ENCODE measurements at places on chromosomes 12 and 14. TPM values are rescaled to one million over a fixed set of nuclear protein-coding genes. Genes with fewer than 3 reads are reported as not detected.

DNA sequence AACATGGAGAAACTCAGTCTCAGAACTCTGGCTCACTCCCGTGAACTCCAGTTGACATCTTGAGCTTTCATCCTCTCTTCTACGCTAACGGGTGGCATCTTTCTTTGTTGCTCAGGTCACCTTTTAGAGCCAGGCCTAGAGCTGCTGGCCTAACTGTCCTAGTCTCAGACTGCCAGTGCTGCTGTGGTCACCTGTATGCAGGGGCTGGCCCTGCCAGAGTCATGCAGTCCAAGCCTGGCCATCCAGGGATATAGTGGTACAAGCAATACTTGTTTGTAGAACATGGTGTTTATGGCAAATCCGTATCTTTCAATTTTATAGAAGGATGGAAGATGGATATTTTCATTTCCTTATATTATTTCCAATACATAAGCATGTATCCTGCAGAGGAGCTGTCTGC is 117.2 kb downstream of the PELI2 start:
- no peak for DNase-seq

DNA sequence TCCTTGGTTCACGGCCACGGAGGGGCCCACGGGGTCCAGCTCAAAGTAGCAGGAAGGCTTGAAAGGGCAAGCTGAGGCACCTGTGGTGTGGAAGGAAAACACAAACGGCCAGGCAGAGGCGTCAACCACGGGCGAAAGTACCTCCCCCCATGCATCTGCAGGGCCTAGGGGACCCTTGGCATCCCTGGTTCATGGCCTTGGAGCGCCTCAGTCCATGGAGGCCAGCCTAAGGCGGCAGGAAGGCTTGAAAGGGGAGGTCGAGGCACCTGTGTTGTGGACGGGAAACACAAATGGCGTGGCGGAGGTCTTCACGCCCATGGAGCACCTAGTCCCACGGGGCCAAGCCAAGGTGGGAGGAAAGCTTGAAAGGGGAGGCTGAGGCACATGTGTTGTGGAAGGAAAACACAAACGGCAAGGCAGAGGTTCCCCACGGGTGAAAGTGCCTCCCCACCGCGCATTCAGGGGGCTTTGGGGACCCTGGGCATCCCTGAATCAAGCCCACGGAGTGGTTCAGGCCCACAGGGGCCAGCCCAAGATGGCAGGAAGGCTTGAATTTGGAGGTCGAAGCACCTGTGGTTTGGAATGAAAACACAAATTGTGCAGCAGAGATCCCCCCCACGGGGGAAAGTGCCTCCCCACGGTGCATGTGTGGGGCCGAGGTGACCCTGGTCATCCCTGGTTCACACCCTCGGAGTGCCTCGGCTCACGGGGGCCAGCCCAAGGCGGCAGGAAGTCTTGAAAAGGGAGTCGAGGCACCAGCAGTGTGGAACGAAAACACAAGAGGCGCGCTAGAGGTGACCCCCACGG is 380.8 kb downstream of the ALG10 start:
- peak; percentile 18 for DNase-seq

DNA sequence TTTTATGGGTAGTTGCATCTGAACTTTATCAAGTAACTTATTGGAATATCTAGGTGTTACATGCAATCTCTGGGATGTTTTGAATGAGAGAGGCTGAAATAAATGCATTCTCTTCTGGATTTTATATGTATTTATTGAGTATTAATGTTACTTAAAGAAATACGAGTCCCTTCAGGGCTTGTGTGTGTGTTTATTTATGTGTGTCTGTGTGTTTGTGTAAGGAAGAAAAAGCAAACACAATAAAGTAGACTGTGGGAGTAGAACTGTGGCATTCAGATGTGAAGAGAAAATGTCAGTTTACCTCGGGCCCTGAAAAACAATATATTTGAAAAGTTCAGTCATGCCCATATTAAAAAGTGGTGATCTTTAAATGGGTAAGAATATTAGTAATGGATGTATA is 250.5 kb downstream of the RPL10L start:
- no peak for DNase-seq

CSRP2 gene
- 13.4 TPM for total RNA-seq

PAWR gene
- 78.5 TPM for total RNA-seq

RD3L gene
- not detected for total RNA-seq

KCNA5 gene
- not detected for total RNA-seq

GPR65 gene
- under 0.01 TPM for total RNA-seq

- no peak for DNase-seq
These were observed 2.9 kb downstream of the TMEM63C start for GRCh38 chr14:77184396-77185092.

DNA sequence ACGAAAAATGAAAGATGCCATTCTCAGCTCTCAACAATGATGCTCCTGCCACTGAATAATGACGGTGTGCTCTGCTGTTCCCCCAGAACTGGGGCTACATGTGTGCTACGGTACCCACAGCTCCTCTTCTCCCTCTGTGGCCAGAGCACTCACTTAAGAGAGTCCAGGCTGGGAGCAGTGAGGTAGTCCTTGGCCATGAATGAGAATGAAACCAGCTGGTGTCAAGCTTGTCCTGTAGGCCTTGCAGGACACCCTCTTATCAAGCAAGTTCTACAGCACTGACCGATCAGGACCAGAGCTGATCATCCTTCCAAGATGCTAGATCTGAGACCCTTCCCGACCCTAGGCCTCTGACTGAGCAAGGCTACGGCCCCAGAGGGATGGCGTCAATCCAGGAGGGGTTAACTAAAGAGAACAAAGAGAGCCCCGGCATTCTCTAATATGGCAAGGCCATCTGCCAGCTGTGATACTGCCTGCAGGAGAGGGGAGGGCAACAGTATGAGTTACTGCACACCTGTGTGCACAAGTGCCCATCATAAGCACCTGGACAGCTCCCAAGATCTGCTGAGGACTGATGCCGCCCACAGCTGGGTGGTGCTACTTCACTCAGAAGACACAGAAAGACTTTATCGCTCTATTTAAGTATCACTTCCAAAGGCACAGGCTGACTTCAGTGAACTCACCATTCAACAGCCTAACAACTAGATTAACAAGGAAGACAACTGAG is 30.5 kb downstream of the APPL2 start:
- no peak for DNase-seq

SLC39A2 gene
- not detected for total RNA-seq

GRCh38 chr12:1444142-1444516 is 150.3 kb downstream of the FBXL14 start:
- DNase-seq, result no peak

- DNase-seq, result no peak
These were observed 422.6 kb downstream of the MDGA2 start for GRCh38 chr14:47252802-47253201.

- no peak for DNase-seq
These were observed 36.5 kb downstream of the CACNA2D4 start for GRCh38 chr12:1881936-1882335.

ATF7IP gene
- 32.7 TPM for total RNA-seq

GRCh38 chr12:20711846-20712245 is 16.7 kb downstream of the SLCO1C1 start:
- no peak for DNase-seq

MIPOL1 gene
- total RNA-seq, result 9.0 TPM

- DNase-seq, result peak; percentile 1
These were observed 39.9 kb downstream of the ATL1 start for GRCh38 chr14:50599700-50600444.

DNA sequence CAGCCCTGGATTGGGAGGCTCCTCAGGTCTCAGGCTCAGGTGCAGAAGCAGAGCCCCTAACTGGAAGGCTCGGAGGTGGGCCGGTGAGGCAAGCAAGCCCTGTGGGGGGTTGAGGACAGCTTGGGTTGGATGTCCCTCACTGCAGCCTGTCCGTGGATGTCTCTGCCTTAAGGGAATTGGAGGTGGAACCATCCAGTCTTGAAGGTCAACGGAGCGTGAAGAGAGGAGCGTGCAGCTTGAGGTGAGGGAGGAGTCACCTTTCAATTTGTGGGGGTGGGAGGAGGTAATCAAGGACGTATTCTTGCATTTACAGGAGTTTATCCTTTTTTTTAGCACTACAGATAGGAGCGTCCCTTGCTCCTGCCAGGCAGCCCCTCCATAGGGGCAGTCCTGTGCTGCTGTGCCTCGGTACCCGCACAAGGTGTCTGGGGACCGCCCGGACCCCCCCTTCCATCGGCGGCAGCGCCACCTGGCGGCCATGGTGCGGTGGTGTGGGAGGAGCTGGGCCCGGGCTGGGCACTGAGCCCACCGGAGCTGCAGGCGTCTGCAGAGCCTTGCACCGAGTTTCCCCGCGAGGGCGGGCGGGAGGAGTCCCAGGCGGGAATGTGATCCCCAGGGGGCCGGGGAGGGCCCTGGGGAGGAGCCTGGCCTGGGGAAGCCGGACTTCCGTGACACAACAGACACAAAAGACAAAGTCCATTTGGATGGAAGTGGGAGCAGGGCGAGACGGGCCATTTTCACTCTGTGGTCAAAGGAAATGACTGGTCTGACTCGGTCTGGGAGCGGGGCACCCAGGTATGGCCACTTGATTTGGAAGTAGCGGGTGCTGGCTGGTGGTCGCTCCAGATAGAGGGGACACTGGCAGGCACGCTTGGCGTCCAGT is 864 bp downstream of the DNAJC22 start:
- DNase-seq, result peak; percentile 100

GRCh38 chr14:93128725-93129459 is 13.2 kb upstream of the ITPK1 start:
- DNase-seq, result peak; percentile 71

- DNase-seq, result no peak
These were observed 834.7 kb downstream of the DIO2 start for GRCh38 chr14:79376557-79376956.

DNA sequence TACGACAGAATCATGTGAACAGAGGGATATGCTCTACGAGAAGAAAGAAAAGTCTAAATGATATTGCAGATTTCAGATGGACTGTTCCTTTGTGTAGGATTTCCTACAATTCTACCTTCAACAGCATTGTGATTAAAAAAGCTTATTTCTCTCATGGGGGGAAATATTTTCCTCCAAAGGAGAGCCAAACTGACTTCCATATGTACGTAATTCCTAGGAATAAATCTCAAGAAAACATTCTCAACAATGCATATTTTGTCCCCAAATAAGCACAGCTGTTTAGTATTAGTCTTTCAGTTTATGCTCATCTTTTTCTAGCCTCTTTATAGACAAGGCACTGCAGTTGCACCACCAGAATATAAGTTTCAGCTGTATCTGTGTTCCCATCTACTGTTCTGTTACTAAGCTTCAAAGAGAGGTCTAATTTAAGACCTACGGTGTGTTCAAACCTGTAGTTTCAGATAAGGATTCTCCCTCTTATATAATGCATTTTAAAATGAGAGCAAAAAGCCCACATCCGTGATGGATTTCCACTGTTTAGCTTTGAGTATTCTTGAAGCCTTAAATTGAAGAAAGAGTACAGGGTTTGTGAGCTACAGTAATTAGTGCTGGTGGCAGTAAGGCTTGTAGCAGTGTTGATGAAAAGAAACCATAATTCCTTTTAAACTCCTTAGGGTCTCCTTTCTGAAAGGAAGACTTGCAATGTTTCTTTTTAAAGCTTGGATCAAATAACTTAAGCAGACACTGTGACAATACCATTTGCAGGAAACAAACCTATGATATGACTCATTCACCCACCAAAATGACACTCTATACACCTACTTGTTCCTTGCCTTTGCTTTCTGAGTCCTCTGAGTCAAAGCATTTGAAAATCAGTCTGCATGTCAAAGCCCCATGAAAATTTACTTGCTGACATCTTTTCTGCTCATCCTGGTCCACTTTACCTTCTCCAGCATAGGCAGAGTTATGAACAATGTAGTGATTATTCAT is 754.1 kb downstream of the NOVA1 start:
- DNase-seq, result no peak

DNA sequence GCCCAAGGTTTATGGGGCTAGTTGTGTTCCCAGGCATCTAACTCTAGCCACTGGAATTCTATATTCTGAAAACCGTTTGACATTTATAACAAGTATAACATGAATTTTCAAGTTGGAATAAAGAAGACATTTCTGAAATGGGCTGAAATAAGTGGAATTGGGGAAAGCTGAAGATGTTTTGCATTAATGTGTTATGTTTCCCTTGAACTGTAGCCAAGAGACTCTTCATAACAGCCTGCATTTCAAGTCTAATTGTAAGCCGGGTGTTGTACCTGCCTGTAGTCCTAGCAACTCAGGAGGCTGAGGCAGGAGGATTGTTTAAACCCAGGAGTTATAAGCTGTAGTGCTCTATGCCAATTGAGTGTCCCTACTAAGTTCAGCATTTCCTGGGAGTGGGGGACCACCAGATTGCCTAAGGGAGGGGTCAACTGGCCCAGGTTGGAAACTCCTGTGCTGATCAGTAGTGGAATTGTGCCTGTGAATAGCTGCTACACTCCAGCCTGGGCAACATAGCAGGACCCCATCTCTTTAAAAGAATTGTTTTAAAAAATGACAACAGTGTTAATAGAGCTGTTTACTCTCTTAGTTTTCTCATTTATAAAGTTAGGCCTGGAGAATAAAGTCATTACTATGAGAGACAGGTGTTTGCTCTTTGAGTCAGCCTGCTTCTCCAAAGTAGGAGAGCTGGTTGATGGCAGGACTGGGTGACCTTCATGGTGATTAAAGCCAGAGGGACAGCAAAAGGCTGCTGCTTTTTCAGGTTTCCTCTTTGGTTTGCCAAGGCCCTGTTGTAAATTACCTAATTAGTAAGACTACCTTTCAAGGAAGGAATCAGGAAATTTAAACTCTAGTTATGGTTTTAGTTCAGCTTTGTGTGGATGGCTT is 483.6 kb upstream of the RGS6 start:
- DNase-seq, result no peak

- peak; percentile 54 for DNase-seq
These were observed 15.0 kb upstream of the PPP1R13B start for GRCh38 chr14:103862393-103862782.

DNA sequence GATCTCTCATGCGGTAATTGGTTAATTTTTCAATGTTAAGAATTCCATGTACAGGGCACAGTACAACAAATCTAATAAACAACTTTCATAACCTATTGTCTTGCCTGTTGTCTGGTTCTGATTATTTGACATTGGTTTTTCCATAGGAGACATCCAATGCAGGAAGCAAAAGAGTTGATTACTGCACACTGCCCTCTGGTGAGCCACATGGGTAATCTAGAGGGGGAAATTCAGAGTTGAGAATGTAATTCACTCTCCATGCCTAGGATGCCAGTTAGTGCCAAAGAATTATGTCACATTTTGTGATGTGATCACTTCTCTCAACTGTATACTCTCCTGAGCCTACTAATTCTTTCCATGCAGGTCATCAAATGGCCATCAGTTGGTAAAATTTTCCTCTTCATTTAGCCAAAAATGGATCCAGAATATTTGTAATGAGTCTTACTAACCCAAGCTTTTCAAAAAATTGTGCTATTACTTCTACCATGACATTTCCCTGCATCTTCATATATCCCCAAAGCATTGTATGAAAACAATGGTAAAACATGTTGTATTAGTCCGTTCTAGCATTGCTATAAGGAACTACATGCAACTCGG is 17.7 kb upstream of the CCDC91 start:
- no peak for DNase-seq

HOXC11 gene
- 1.1 TPM for total RNA-seq

GRCh38 chr12:31260840-31261239 is 65.1 kb downstream of the SINHCAF start:
- no peak for DNase-seq
